Stimulated activated CD8-positive, alpha-beta memory T cell treated with anti-CD3 and anti-CD28 coated beads, Interleukin-4, amount 100 ng/mL, for 48 hours (primary cell): ENCODE measurements at places on chromosomes 1 and 21.

GRCh38 chr21:41774467-41775148, 7.8 kb upstream of the RIPK4 start:
- DNase-seq: no peak

GRCh38 chr1:205522692-205523091, 18.2 kb downstream of the CDK18 start:
- no peak for DNase-seq

DNA sequence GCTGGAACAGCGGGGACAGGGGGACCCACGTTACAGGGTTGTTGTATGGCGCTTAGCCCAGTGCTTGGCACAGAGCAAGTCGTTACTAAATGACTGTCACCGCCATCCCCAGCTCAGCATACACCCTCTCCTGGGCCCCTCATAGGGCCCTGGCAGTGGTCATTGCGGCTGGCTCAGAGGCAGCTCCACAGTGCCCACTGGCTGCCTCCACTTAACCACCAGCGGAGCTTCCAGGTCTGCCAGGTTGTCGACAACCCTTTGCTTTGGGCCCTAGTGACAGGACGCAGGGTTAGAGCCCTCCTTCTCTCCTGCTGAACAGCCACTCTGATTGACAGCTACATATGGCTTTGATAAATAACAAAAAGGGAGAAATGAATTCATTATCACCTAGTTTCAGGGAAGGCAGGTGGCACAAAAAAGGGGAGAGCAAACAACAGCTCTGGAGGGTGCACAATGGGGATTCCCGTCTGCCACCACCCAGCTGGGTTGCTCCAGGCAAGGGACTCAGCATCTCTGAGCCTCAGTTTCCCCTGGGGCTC, 4.8 kb downstream of the EFHD2 start:
- no peak for DNase-seq

DNA sequence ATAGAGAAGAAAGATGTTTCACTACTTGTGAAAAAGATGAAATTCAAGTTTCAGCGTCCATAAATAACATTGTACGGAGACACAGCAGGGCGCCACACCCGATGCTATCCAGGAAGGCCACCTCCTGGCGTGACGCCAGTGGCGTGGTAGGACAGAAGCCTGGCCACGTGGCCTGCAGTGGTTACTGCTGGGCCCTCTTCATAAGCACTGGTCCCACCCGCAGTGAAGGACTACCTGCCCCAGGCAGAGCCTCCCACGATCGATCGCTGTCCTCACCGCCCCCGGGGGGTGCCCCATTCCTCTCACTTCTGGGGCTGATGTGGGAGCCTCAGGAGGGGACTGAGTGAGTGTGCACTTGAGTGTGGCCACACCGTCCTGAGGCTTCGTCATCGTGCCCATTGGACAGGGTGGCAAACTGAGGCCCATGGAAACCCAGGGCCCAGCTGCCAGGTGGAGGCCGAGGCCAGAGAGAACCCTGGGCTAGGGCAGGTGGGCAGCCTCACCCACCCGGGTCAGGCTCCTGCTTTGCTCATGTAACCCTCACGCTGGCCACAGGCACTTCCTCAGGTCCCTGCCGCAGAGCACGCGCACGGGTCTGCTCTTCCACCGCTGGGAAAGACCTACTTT, 11.7 kb upstream of the HES5 start:
- no peak for DNase-seq
